Central memory CD4-positive, alpha-beta T cell (primary cell): ENCODE measurements at places on chromosomes 13 and 19.

DNA sequence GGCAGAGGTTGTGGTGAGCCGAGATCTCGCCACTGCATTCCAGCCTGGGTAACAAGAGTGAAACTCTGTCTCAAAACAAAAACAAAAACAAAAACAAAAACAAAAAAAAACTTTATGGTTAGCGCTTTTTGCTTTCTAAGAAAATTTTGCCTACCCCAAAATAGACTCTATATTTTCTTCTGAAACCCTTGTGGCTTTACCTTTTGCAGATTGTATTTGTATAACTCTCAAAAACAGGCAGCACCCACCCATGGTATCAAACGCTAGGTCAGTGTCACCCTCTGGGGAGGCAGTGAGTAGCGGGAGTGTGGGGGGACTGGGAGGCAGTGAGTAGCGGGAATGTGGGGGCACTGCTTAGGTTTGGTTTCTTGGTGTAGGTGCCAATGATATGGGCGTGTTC, 7.5 kb upstream of the SLC39A3 start:
- DNase-seq: no peak

DNA sequence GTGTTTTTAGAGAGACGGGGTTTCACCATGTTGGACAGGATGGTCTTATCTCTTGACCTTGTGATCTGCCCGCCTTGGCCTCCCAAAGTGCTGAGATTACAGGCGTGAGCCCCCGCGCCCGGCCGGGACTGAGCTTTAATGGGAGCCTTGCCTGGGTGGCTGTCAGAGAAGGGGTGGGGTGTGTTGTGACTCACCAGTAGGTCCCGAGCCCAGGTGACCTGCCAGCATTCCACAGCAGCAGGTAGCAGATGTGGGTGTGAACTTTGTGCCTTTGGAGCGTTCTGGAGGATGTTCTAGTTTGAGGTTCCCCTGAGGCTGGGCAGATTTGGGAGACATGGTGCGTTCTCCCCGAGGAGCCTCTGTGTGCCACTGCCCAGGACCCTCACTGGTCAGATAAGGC, 7.1 kb upstream of the EPN1 start:
- DNase-seq: no peak

GRCh38 chr19:35123573-35123972, 8.0 kb downstream of the FXYD3 start:
- DNase-seq: no peak

DNA sequence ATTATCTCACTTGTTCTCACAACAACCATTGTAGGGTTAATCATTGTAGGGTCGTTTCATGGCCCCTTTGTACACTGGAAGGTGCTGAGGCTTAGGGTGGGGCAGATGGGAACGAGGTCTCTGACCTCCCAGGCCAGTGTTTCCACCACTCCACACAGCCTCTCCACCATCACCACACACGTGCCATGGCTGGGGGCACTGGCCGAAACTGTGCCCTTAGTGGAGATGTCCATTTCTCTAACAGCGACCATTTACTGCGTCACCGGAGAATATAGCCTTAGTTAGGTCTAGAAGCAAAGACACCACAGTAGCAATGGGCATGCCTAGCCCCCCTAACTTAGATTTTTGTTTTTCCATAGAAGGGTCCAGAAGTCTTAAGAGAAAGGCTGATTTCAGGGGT, 36.5 kb downstream of the COL4A1 start:
- no peak for DNase-seq

DNA sequence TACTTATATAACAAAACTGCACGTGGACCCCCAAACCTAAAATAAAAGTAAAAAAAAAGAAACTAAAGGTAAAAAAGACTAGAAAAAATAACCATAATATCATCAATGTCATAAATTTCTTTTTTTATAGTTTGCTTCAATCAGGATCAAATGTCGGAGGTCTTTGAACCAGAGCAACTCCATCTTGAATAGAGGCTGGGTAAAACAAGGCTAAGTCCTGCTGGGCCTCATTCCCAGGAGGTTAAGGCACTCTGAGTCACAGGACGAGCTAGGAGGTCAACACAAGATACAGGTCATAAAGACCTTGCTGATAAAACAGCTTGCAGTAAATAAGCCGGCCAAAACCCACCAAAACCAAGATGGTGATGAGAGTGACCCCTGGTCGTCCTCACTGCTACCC, 24.0 kb downstream of the TPT1 start:
- DNase-seq: no peak

DNA sequence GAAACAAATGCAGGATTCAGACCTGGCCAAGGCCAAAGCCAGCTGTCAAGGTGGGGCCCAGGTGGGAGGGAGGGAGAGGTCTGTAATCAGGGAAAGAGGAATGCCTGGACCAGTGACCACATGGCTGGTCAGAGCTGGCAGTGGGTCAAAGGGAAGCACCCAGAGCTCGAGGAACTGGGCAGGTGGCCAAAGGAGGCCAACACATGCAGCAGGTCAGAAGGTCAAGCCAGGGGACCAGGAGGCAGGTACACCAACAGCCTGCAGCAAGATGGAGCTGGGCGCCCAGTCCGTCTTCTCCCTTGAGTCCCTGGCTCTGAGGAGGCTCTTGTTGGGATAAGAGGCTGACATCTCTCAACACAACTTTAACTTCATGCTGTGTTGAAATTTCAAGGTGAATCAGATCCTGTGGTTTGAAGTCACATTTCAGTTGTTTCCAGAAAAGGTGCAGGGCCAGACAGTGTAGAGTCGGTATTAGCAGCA, 17.1 kb downstream of the GPATCH1 start:
- DNase-seq: no peak
